Aortic smooth muscle cell (primary cell): ENCODE measurements at places on chromosomes 7 and 10. TPM values are rescaled to one million over a fixed set of nuclear protein-coding genes. Genes with fewer than 3 reads are reported as not detected.

The FXYD4 gene
- total RNA-seq = not detected in 2 replicates

The IFIT1B gene
- 0.06 TPM in 1 of 2 replicates, not detected in the other for total RNA-seq

The SPDYE11 gene
- total RNA-seq = not detected in 2 replicates

The C10orf62 gene
- 0.12 and 0.13 TPM in 2 replicates for total RNA-seq

The RTKN2 gene
- 2.9 and 5.0 TPM in 2 replicates for total RNA-seq

The CNPY1 gene
- total RNA-seq = not detected in 2 replicates

The SNX10 gene
- 0.13 TPM in 1 of 2 replicates, not detected in the other for total RNA-seq

The FFAR4 gene
- total RNA-seq = not detected in 2 replicates

The COBL gene
- not detected in 2 replicates for total RNA-seq

The ADIRF gene
- total RNA-seq = 854 and 936 TPM in 2 replicates

The MLXIPL gene
- total RNA-seq = under 0.01 TPM in 1 of 2 replicates, not detected in the other

The BCCIP gene
- total RNA-seq = 33.3 and 36.9 TPM in 2 replicates

The KLLN gene
- 0.40 and 0.56 TPM in 2 replicates for total RNA-seq

The SLC18A3 gene
- total RNA-seq = not detected in 2 replicates

The SORCS1 gene
- under 0.01 TPM in 1 of 2 replicates, not detected in the other for total RNA-seq

The CELF2 gene
- total RNA-seq = 13.3 and 16.6 TPM in 2 replicates

The PVRIG gene
- not detected in 2 replicates for total RNA-seq

The SLC26A5 gene
- total RNA-seq = not detected in 2 replicates

The TMEM236 gene
- total RNA-seq = 0.06 TPM in 1 of 2 replicates, not detected in the other

The HMX3 gene
- total RNA-seq = not detected in 2 replicates

The LRRC61 gene
- not detected in 2 replicates for total RNA-seq

The NSUN5 gene
- total RNA-seq = 11.5 and 15.5 TPM in 2 replicates

The NRBF2 gene
- 16.0 and 19.1 TPM in 2 replicates for total RNA-seq
